ENCODE measurements at places on chromosomes 1 and 21.

- no peak for DNase-seq
Measured at GRCh38 chr1:149936992-149937705, 470 bp upstream of the MTMR11 start.

DNA sequence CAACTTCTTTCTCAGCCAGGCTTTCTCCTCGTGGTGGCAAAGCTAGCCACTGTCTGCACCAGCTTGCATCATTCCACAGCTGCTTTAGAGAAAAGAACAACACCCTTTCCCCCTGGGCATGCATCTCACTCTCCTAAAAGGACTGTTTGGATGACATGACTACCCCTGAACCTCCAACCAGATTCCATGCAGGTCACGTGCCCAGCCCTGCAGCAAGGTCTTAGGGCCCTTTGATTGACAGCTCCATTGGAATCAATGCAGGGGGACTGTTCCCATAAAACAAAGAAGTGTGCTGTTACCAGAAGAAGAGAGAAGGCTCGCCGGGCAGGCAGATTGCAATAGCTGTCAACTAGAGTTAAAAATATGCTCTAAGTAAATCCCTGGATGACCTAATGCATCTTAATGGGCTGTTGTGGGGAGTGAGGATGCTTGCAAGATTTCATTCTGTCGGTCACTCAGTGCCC is 24.4 kb downstream of the KCNA2 start:
- no peak for DNase-seq

DNA sequence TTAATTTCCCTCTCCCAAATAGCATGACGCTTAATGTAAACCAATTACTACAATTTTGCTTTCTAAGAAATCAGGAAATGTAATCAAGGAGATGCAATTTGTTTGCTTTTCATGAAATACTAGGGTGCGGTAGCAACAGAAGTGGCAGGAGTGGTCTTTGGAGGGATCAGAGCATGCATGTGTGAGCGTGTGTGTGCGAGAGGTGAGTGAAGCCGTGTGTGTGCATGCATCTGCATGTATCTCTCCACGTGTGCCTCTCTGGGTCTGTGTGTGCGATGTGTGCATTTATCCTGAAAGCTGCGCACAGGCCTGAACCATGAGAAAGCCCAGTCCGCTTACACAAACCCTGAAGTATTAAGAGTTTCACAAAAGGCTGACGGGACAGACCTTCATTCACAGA is 249.8 kb upstream of the C1orf174 start:
- DNase-seq, result no peak

GRCh38 chr1:230300322-230301301 is 125.5 kb downstream of the PGBD5 start:
- no peak for DNase-seq
